ENCODE measurements at places on chromosomes 5 and 9.

DNA sequence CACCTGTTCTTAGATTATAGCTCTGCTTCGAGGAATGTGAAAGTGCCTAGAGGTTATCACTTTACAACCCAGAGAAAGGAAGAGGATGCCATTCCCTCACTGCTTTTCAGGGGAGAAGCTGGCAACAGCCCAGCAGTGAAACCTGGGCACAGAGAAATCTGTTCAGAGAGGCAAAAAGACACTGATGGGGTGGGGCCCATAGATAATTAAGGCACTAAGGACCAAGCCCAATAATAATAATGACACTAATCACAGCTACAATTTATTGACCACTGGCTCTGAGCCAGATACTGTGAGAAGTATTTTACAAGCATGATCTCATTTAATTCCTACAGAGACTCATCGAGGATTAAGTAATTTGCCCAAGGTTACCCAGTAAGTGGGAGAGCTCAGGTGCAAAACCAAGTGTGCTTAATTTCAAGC, 168.3 kb downstream of the PIK3R1 start:
- DNase-seq: no peak

DNA sequence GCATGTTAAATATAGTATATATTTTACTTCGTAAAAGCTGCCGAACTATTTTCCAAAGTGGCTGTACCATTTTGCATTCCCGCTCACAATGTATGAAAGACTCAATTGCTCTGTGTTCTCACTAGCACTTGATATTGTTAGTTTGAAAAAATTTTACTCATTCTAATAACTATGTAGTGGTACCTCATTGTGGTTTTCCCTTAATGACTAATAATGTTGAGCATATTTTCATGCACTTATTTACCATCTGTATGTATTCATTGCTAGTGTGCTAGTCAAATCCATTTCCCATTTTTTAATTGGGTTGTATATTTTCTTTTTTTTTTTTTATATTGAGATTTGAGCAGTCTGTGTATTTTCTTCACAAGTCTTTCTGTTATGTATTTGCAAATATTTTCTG, 58.4 kb downstream of the RANBP17 start:
- no peak for DNase-seq

DNA sequence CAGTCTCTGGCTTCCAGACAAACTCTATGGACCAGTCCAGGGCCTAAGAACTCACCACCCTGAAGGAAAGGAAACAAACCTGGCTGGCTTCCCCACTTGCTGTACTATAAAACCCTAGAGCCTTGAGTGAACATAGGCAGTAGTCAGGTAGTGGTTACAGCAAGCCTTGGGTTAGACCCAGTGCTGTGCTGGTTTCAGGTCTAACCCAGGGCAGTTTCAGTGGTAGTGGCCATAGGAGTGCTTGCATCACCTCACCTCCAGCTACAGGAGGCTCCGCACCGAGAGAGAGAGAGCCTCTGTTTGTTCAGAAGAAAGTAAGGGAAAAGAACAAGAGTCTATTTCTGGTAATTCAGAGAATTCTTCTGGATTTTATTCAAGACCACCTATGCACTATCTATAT, 714.1 kb upstream of the CDH10 start:
- no peak for DNase-seq

DNA sequence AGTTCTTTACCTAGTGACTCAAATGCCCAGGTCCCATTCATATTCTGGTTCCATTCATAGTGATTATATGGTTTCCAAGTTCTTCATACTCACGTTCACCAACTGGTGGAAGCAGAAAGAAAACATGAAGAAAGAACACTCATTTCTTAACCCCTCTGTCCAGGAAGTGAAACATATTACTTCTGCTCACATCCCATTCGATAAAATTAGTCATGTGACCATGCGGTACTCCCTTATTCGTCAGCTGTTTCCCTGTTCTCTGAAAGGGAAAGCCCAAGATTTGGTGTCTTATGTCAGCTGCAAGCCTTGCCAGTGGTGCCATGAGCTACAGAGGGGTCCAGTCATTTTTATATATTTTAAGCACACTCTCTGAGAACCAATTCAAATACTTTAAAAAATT, 387.0 kb upstream of the DMAC1 start:
- no peak for DNase-seq

- DNase-seq: no peak
These were observed 148.1 kb upstream of the MPDZ start for GRCh38 chr9:13427587-13427986.

- no peak for DNase-seq
These were observed 10.6 kb upstream of the HMHB1 start for GRCh38 chr5:143801252-143801939.

DNA sequence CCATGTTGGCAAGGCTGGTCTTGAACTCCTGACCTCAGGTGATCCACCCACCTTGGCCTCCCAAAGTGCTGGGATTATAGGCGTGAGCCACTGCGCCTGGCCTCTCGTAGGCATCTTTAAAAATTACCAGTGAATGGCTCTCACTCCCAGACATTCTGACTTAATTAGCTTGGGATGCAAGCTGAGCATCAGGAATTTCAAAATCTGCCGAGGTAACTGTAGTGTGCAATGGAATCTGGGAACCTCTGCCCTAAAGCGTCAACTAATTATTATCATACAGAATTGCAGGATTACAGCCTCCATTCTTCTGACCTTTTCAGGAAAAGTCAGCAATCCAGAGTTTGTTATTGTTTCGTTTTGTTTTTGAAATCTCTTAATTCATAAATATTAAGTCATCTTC, 213.4 kb upstream of the DMAC1 start:
- DNase-seq: no peak

DNA sequence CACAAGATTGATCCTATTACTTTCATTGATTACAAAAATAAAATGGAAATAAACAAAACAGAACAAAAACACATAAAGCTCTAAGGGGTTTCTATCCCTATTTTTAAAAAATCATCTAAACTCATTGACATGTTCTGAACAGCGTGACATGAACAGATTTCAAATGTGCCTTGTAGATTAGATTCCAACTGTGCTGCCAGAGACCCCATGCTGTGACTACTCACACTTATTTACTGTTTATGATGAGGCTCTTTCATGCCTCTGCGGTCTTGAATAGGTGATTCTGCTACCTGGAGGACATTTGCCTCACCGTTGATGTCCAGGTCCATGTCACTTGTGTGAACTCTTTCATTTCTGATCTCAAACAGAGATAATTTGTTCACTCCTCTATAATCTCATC, 990.2 kb downstream of the CDH12 start:
- no peak for DNase-seq

DNA sequence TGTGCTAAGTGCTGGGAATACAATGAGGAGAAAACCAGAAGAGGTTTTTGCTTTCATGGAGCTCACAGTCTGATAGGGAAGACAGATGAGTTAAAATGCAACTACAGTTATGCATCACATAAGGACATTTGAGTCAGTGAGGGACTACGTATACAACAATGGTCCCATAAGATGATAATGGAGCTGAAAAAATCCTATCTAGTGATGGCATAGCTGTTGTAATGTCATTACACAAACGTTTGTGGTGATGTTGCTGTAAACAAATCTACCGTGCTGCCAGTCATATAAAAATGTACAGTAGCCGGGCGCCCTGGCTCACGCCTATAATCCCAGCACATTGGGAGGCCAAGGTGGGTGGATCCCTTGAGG, 110.1 kb upstream of the RAD23B start:
- no peak for DNase-seq

DNA sequence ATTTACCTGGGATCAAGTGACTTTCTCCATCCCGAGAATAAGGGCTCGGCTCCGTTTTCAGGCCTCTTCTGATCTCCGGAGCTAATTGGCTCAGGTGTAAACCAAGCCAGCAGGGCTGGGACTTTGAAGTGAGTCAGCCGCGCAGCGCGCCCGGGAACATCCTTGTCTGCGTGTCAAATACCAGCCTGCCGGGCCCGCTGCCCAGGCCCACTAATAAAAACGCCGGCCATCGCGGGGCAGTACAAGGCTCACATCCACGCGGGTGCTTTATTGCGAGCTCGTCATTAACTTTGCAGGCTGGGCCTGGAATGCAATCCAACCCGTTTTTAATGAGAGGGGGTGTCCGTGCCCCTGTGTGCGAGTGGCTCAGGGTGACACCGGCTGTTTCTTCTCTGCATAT, 416.8 kb downstream of the IRX2 start:
- no peak for DNase-seq

GRCh38 chr5:73955271-73955846, 329.4 kb downstream of the ARHGEF28 start:
- DNase-seq: no peak

GRCh38 chr5:177545487-177546257, 8.7 kb downstream of the FAM193B start:
- DNase-seq: no peak

DNA sequence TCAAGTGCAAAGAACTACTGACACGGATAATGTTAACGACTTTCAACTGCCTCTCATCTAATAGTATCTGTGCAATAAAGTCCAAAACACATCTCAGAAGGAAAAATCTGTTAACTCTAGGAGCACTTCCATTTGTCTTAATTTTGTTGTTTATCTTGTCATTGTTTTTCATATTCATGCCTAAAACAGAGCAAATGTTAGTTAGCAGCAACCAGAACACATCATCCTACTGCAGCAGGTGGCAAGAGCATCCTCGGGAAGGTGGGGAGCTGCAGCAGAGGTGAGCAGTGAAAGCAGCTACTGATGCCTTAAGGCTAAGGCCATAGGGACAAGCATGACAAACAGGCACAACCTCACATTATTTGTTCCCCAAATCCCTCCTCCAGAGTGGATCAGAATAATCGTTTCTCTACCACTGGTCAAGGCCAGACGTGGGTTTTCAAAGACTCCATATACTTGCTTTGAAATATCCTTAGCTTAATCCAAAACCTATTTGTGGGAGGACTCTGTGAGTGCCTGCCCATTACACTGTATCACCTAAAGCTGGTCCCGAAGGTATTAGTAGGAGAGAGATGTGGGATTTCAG, 1.0 kb downstream of the HMGCS1 start:
- no peak for DNase-seq

- DNase-seq: no peak
These were observed 384.2 kb upstream of the CDH10 start for GRCh38 chr5:25029004-25029403.

DNA sequence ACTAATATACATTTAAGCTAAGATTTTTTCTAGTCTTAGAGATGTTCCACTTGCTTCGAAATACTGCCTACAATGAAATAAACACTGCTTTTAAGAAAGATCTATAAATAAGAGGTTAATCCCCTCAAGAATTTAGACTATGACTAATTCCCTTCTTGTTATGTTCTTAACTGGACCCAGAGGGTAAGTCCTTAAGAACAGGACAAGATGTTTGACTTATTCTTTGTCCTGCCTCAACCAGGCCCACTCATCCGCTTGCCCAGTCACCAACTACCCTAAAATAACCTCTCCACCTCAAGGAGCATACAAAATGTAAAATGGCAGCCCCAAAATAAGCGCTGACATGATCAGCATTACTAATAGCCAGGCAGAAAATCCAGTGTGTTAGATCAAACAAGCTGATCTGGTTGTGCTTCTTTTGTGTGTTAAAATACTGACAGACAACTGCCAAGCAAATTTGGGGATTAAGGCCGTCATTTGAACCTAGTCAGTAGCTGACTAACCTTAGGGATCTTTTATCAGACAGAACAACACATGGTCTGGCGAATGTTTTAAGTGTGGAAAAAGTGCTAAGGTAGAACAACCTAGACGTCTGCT, 93.7 kb upstream of the SMC5 start:
- DNase-seq: no peak

DNA sequence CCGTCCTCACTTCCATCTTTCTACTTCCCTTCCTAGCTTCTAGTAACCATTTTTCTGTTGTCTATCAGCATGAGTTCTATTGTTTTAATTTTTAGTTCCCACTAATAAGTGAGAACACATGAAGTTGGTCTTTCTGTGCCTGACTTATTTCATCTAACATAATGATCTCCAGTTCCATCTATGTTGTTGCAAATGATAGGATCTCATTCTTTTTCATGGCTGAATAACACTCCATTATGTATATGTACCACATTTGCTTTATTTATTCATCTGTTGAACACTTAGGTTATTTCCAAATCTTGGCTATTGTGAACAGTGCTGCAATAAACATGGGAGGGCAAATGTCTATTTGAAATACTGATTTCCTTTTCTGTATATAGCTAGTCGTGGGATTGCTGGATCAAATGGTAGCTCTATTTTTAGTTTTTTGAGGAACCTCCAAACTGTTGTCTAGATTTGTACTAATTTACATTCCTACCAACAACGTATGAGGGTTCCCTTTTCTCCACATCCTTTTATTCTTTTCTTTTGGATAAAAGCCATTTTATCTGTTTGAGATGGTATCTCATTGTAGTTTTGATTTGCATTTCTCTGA, 50.3 kb downstream of the NSD1 start:
- DNase-seq: no peak

- DNase-seq: no peak
These were observed 20.7 kb downstream of the NLN start for GRCh38 chr5:65742565-65743231.

GRCh38 chr9:117487555-117488175, 72.8 kb upstream of the ASTN2 start:
- DNase-seq: peak; percentile 4

- no peak for DNase-seq
These were observed 34.5 kb upstream of the RASA1 start for GRCh38 chr5:87233143-87233542.

DNA sequence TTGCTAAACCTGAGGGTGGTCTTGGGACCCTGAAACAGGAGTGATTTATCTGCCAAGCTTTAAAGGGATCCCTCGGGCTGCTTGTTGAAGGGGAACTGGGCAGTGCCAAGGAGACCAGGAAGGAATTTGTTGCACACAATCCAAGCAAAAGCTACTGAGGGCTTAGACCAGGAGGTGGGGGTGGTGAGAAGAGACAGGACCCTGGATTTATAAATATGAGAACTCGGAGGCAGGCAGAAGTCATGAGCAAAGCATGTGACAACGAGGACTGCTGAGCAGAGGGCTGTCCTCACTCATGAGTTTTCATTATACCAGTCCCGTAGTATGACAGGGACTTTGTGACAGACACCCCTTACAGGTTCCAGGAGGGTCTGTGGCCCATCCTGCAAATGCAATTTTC, 237.3 kb downstream of the DRD1 start:
- no peak for DNase-seq

DNA sequence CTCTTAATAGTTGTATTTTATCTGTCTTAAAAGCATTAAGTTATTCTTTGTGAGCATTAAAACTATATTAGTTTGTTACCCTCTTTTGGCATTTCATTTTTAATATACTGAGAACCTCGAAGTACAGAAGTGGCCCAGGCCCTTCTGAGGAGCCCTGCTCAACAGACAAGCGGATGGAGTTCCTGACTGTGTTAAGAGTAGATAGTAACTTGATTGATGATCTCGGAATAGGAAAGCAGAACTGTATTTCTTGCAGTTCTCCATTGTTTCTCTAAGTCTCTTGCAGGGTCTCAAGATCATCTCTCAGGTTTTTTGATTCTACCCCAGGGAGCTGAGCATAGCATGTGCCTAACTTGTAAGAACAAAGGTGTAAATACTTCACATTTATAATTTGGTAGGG, 139.6 kb downstream of the SMARCA2 start:
- no peak for DNase-seq

All from stimulated activated CD8-positive, alpha-beta memory T cell treated with anti-CD3 and anti-CD28 coated beads, Interleukin-7, amount 100 ng/mL, for 24 hours (primary cell).